ENCODE measurements at places on chromosomes 6 and 20. TPM values are rescaled to one million over a fixed set of nuclear protein-coding genes. Genes with fewer than 3 reads are reported as not detected.

- DNase-seq = no peak
Observed at GRCh38 chr6:101163611-101164010, 229.9 kb upstream of the GRIK2 start.

GRCh38 chr20:33666293-33667244 lies at the start of gene ACTL10:
Gene ACTL10 (plus strand): TSS chr20:33666943. CDS start chr20:33667498, 555 bp downstream.
- DNase-seq = peak; percentile 85

- no peak for DNase-seq
Observed at GRCh38 chr6:25465941-25466340, 186.1 kb upstream of the SCGN start.

Gene C6orf141
- 1.0 TPM for total RNA-seq

GRCh38 chr20:20204256-20204655 lies 151.9 kb downstream of the CFAP61 start:
- no peak for DNase-seq

GRCh38 chr20:57909763-57910331 lies 200.0 kb upstream of the PMEPA1 start:
- no peak for DNase-seq

Gene SLC26A8
- total RNA-seq = not detected

- DNase-seq = no peak
Observed at GRCh38 chr6:6224933-6225486, 95.5 kb downstream of the F13A1 start.

DNA sequence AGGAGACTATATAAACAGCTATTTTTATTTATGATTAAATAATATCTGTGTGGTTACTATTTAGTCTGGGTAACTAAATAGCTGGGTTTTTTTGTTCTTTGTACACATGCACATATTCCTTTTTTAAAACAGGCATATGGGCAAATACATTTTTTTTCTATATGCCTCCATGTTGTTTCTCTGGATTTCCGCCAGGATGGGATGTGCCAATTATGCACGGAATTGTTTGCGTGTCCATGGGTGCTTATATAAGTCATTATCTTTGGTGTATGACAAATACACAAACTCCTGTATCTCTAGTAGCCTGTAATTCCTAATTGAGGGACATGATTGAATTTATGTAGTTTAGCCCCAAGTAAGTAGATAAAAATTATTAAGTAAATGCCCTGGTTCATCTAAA lies 226.9 kb downstream of the BCKDHB start:
- DNase-seq = no peak

Gene BPIFB4
- total RNA-seq = not detected
